ENCODE measurements at places on chromosomes 4 and X. TPM values are rescaled to one million over a fixed set of nuclear protein-coding genes. Genes with fewer than 3 reads are reported as not detected.
A peak's percentile ranks its signal among the peaks of the same experiment; 100 is the strongest.

GRCh38 chrX:108527724-108528123, 88.1 kb downstream of the COL4A5 start:
- DNase-seq, result no peak
- H3K36me3 ChIP-seq, result no peaks in the 10 kb centered on the region
- no peaks in the 10 kb centered on the region for H3K27me3 ChIP-seq
- H3K27ac ChIP-seq, result no peak overlapping the region

GRCh38 chrX:26631385-26631784, 415.4 kb downstream of the MAGEB5 start:
- H3K27me3 ChIP-seq, result no peaks in the 10 kb centered on the region
- no peak overlapping the region for H3K27ac ChIP-seq
- no peak overlapping the region for H3K4me3 ChIP-seq
- H3K4me1 ChIP-seq, result no peaks in the 10 kb centered on the region
- no peaks in the 10 kb centered on the region for H3K36me3 ChIP-seq

GRCh38 chr4:15765391-15765790, 12.7 kb upstream of the CD38 start:
- DNase-seq, result no peak
- H3K4me1 ChIP-seq, result peaks cover 37% of the 10 kb centered on the region
- H3K36me3 ChIP-seq, result no peaks in the 10 kb centered on the region
- H3K27ac ChIP-seq, result peak overlapping the region; percentile 53

DNA sequence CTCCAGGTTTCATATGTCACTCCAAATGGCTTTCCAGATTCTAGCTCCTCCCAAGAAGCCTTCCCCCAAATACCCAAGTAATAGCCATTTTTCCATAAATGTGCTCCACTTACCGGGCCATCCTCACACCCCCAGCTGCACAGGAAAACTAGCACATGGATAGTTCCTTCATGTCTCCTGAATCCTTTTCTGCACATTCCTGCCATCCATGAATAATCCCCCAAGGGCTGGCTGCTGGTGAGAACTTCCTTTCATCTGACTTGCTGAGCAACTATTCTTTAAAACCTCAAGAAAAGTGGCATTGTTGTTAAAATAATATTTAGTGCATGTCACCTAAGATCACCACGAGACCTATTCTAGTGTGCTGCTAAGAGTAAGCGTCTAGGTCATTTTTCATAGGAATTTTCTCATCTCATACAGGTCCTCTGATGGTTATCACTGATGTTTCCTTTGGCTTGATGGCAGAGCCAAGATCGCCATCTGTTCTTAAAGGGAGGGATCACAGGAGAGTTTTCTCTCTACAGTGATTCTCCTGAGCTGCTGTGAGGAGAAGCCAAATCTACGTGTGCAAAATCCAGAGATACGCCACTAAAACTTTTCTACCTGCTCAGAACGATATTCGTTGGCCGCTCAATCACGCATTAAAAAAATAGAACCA, 71.3 kb downstream of the MAP3K15 start:
- H3K4me1 ChIP-seq, result no peaks in the 10 kb centered on the region
- no peak overlapping the region for H3K4me3 ChIP-seq
- H3K36me3 ChIP-seq, result no peaks in the 10 kb centered on the region

GRCh38 chr4:113674251-113674650, 87.3 kb downstream of the CAMK2D start:
- H3K27me3 ChIP-seq, result no peaks in the 10 kb centered on the region
- no peak overlapping the region for H3K27ac ChIP-seq
- peaks cover 54% of the 10 kb centered on the region for H3K4me1 ChIP-seq
- H3K36me3 ChIP-seq, result peaks cover 38% of the 10 kb centered on the region
- no peak for DNase-seq

- H3K27ac ChIP-seq, result no peak overlapping the region
- DNase-seq, result no peak
- peaks cover 10% of the 10 kb centered on the region for H3K4me1 ChIP-seq
- no peaks in the 10 kb centered on the region for H3K27me3 ChIP-seq
Measured at GRCh38 chr4:70935038-70935695, 33.0 kb downstream of the MOB1B start.

- no peaks in the 10 kb centered on the region for H3K36me3 ChIP-seq
- no peak overlapping the region for H3K27ac ChIP-seq
- DNase-seq, result no peak
- no peaks in the 10 kb centered on the region for H3K4me1 ChIP-seq
- no peak overlapping the region for H3K4me3 ChIP-seq
Measured at GRCh38 chr4:81607950-81608349, 136.2 kb upstream of the RASGEF1B start.

GRCh38 chr4:110484029-110484428, 8.1 kb downstream of the ENPEP start:
- peaks cover 35% of the 10 kb centered on the region for H3K27me3 ChIP-seq
- DNase-seq, result no peak
- H3K36me3 ChIP-seq, result no peaks in the 10 kb centered on the region
- H3K4me3 ChIP-seq, result no peak overlapping the region

DNA sequence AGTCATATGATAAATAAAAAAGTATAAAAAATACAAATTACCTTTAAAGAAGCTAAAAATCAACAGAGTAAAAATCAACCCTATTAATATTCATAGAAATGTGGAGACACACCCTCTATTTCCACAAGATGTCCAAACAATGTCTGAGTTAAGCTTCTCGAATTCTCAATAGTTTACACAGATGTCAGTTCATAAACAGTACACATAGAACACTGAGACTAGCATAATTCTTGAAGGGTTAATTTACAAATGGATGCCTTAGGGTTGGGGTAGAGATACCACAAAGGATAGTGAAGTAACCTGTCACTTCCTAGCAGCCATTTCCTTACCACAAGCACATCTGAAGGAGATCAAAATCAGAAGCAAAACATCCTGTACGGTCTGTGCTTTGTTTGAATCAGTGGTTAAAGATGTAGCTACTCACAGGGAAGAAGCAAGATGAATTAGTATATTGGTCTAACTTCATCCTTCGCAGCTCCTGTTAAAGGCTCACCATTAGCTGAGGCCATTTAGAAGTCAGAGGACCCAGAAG, 2393.9 kb downstream of the ARAP2 start:
- H3K27ac ChIP-seq, result no peak overlapping the region
- H3K4me1 ChIP-seq, result no peaks in the 10 kb centered on the region
- H3K27me3 ChIP-seq, result no peaks in the 10 kb centered on the region

- H3K27ac ChIP-seq, result no peak overlapping the region
- no peaks in the 10 kb centered on the region for H3K4me1 ChIP-seq
- H3K4me3 ChIP-seq, result no peak overlapping the region
- peaks cover 5% of the 10 kb centered on the region for H3K27me3 ChIP-seq
Measured at GRCh38 chr4:81019006-81019405, 11.5 kb upstream of the BMP3 start.

DNA sequence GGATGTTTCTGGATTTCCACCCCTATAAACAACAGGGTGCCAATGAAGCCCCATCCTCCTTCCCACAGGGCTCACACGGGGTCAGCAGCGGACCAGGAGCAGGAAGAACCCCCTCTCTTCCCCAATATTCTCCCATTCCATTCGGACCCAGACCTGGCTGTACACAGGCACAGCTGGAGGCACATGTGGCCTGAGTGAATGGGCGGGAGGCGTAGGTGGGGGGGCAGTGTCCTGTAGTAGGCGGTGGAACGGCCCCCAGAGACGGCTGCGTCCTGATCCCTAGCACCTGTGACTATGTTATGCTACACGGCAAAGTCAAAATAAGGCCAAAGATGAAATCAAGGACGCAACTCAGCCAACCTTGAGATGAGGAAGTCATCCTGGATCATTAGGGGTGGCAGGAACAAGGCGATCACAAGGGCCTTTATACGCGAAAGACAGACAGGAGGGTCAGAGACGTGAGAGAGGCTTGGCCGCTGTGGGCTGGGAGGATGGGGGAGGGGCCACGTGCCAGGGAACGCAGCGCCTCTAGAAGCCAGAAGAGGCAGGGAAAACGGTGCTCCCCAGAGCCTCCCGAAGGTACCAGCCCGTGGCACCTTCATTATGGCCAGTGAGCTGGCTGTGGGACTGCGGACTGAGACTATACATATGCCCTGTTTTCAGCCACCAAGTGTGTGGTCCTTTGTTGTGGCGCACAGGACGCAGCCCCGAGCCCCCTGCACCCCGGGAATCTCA, 75.6 kb downstream of the WFS1 start:
- H3K36me3 ChIP-seq, result no peaks in the 10 kb centered on the region
- no peak overlapping the region for H3K4me3 ChIP-seq
- no peak overlapping the region for H3K27ac ChIP-seq
- no peak for DNase-seq
- no peaks in the 10 kb centered on the region for H3K27me3 ChIP-seq

DNA sequence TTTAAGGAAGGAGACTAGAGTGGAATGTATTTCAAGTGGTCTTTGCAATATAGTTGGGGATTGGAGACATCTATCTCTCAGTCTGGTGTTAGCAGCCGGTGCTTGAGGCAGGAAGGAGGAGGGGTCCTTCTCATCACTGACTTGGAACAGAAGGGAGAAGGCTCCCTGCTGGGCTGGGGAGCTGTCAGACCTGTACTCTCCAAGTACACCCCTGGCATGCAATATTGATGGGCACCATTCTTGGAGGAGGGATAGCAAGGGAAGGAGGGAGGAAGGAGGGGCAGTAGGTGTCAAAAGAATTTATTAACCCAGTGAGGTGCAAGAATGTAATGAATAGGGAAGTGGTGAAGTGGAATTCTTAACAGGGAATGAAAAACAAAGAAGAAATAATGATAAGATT, 338.8 kb downstream of the UNC5C start:
- no peak overlapping the region for H3K4me3 ChIP-seq
- H3K36me3 ChIP-seq, result no peaks in the 10 kb centered on the region
- peaks cover 2% of the 10 kb centered on the region for H3K27me3 ChIP-seq
- no peaks in the 10 kb centered on the region for H3K4me1 ChIP-seq
- no peak overlapping the region for H3K27ac ChIP-seq

- no peak overlapping the region for H3K27ac ChIP-seq
- no peak overlapping the region for H3K4me3 ChIP-seq
- H3K36me3 ChIP-seq, result no peaks in the 10 kb centered on the region
Measured at GRCh38 chr4:121034017-121034416, 38.3 kb downstream of the NDNF start.

DNA sequence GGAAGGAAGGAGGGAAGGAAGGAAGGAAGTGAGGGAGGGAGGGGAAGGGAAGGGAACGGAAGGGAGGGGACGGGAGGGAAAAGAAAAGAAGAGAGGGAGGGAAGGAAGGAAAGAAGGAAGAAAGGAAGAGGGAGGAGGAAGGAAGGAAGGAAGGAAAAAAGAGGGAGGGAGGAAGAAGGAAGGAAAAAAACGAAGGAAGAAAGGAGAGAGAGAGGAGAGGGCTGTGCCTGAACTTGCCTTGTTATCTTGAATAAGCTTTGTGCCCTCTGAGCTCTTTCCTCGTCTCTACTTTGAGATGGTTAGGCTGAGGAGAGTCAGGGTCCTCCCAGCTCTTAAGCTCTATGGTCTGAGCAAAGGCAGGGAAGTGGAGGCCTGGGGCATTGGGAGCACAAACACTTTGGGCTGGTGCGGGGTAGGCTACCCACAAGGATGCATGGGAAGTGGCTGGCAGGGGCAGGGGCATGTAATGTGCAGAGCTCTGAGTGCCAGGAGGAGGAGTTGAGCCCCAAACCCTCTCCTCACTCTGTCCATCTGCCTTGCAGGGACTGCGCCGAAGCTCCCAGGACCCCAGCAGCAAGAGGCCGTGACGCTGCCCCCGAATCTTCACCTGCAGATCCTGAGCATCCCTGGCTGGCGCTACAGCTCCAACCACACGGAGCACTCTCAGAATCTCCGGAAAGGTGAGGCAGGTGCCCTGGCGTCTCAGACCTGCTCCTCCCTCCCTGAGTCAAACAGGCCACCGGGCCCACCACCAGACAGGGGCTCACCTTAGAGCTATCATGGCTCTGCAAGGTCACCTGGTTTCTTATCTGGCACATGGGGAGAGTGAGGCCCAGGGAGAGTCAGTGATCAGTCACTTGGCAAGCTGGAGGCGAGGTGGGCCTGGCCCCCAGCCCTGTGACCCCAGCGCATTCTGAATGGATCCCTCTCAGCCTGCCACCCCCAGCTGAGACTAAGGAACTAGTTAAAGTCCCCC, 26.5 kb upstream of the MRFAP1 start:
- no peaks in the 10 kb centered on the region for H3K27me3 ChIP-seq
- no peak for DNase-seq
- no peak overlapping the region for H3K27ac ChIP-seq
- peaks cover 31% of the 10 kb centered on the region for H3K36me3 ChIP-seq
- H3K4me3 ChIP-seq, result no peak overlapping the region
- H3K4me1 ChIP-seq, result no peaks in the 10 kb centered on the region

DNA sequence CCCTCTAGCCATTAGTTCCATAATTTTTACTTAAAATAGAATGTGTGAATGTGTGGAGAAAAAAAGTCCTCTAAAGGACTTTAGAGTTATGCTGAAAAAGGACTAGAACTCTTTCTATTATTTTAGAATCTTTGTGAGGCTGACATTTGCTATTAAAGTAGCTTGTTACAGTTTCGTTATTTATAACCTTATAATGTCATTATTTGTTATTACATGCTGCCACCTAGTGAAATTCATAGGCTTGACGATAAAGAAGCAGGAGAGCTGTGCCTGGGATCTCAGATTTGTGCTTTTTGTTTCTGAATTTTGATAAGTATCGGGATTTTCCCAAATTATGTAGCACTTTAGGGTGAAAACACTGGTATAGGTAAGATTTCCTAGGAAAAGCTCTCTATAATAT, 38.5 kb upstream of the TAPT1 start:
- H3K4me3 ChIP-seq, result no peak overlapping the region
- peaks cover 1% of the 10 kb centered on the region for H3K36me3 ChIP-seq
- no peaks in the 10 kb centered on the region for H3K27me3 ChIP-seq
- no peak for DNase-seq
- no peak overlapping the region for H3K27ac ChIP-seq
- peaks cover 25% of the 10 kb centered on the region for H3K4me1 ChIP-seq

DNA sequence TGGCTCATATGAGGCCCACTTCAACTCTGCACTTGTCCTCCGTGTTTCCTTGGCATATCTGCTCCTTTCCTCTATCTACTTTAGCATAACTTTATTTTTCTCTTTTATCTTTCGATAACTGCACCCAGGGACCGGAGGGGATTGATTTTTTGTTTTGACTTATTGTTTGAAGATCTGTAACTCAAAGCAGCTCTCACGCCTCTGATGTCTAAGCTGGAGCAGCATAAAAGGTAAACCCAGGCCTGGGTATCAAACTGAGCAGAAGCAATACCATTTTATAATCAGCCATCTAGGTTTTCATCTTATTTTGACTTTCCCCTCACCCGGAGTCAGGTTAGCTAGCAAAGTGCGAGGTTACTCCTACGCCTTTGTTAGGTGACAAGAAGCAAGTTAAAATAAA, 28.4 kb downstream of the LEF1 start:
- peaks cover 9% of the 10 kb centered on the region for H3K36me3 ChIP-seq
- H3K4me1 ChIP-seq, result peaks cover 90% of the 10 kb centered on the region
- peak overlapping the region; percentile 88 for H3K27ac ChIP-seq
- H3K4me3 ChIP-seq, result peak overlapping the region; percentile 64
- H3K27me3 ChIP-seq, result no peaks in the 10 kb centered on the region

GRCh38 chrX:150513544-150513943, 54.9 kb upstream of the MTM1 start:
- DNase-seq, result no peak
- no peaks in the 10 kb centered on the region for H3K27me3 ChIP-seq
- no peak overlapping the region for H3K4me3 ChIP-seq
- H3K36me3 ChIP-seq, result no peaks in the 10 kb centered on the region
- no peaks in the 10 kb centered on the region for H3K4me1 ChIP-seq

Gene ERCC6L
- 10.5 TPM for total RNA-seq

Gene POU3F4
- total RNA-seq, result not detected
